ENCODE measurements at places on chromosomes 4 and X. TPM values are rescaled to one million over a fixed set of nuclear protein-coding genes. Genes with fewer than 3 reads are reported as not detected.

- DNase-seq = no peak
These were observed 75.5 kb downstream of the TBC1D9 start for GRCh38 chr4:140680686-140681085.

DNA sequence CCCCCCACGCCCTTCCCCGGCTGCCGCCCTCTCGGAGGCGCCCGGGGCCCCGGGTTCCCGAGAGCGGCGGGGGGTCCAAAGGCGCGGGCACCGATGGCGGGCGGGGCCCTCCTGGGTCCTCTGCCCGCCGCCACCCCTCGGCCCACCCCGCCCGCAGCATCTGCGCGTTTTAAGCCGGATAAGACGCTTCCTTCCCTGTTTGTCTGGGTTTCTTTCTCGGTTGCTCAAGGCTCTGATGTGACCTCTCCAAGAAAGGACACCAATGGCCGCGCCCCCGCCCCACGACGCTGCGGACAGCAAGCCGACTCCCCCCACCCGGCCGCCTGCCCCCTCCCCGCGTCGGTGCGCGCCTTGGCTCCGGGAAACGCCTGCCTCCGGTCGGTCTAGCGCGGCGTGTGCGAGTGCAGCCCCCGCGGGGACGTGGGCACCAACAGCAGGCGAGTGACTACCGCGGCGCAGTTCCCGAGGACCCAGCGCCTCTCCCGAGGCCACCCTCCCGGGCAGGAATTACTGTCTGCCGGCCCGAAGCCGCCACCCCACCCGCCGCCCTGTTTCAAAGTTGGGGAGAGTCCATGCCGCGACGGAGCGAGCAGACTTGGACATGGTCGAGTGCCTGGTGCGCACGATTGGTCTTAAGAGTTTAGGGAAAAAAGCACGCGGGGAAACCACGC is 21.1 kb upstream of the HMX1 start:
- no peak for DNase-seq

DNA sequence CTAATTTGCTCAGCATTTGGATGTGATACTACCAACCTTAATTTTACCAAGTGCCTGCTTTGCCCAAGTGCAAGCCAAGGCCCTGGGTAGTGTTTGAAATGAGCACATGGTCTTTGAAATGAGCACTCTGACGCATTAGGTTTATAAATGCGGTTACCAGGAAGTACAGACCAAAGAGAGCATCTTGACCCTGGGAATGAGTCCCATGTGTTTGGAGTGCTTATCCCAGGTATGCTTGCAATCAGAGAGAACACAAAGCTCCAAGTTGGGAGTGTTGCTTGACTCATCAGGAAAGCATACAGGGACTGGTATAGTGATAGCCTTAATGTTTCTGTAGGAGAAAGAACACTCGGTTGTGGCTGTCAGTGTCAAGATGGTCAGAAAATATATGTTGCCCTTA is 203.6 kb upstream of the MAMLD1 start:
- no peak for DNase-seq

DNA sequence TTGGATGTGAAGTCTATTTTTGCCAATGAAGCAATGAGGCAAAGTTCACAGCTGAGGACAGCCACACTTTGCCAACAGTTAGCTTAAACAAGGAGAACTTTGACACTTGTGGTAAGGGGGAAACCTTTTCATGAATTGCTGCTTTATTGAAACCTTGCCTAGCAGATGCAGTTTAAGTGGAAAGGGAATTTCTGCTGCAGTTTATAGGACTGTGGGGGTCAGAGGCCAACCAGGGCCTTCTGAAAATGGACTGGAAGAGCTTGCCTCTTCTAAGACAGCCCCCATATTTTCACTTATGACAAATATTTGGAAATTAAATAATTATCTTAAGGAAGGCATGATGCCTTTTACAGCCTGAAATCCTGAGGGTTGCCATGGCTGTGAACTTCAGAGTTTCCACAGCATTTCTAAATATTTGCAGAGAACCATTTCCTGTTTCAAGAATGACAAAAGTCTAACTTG is 550.3 kb downstream of the RAB28 start:
- no peak for DNase-seq

DNA sequence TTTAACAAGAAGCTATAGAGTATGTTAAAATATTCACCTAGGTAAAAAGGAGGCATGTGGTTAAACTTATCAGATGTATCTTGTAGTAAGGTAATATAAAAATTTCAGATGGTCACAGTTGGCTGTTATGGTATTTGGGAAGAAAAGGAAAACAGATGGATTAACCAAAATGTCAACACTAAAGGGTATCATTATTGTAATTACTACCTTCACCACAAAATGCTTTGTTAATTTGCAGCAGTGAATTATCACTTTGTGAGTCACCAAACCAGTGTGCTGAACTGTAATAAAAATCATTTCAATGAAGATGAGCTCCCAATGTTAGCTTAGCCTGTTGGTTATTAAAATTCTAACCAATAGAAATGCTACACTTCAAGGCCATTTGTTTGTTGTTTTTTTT is 233.9 kb downstream of the RPA4 start:
- DNase-seq = no peak

- DNase-seq = no peak
These were observed 501.8 kb upstream of the GALNT7 start for GRCh38 chr4:172666711-172667368.

DNA sequence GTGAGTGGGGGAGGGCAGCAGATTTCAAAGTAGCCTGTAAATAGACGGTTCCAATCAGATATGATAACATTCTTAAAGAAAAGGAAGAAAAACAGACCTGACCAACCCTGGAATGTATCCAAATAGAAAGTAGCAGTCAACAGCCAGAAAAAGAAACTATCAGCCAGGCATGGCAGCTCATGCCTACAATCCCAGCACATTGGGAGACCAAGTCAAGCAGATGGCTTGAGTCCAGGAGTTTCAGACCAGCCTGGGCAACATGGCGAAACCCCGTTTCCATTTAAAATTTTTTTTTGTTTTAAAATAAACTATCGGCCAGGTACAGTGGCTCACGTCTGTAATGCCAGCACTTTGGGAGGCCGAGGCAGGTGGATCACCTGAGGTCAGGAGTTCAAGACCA is 125.0 kb downstream of the THOC2 start:
- DNase-seq = no peak

- DNase-seq = no peak
These were observed 61.0 kb downstream of the CHRNA9 start for GRCh38 chr4:40395908-40396793.

DNA sequence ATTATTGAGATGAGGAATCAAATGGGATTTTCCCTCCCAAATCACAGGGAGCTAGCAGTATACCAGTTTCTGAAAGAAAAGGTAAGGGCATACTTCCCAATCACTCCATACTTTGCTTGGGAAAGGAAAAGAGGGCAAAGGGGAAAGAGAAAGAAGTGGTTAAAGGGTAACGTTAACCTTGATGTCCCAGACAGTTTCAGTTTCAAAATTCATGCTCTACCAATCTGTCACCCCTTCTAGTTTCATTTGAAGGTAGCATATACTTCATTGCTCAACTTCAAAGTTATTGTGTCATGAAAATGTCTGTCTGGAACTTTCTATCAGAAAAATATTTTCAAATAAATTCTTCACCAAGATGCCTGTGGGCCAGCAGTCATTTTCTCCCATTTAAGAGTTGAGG is 16.0 kb downstream of the TNMD start:
- DNase-seq = no peak

- DNase-seq = no peak
These were observed 258.1 kb upstream of the VCX3A start for GRCh38 chrX:6793000-6793399.

DNA sequence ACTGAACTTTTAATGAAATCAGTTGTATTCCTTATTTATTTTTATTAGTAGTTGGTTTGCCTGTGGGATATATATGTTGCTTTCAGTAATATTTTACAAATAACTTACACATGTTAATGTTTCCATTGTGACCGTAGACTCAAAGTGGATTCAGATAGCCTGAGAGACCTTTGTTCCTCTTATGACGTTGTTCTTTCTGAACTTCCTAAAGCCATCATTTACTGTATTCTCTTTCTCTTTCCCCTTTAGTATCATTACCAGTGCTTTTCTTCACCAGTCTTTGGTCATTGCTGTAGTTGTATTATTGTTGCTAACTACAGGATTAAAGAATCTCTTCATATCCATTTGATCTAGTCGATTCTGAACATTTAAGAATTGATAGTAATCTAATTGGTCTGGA is 4.3 kb downstream of the STIM2 start:
- no peak for DNase-seq

DNA sequence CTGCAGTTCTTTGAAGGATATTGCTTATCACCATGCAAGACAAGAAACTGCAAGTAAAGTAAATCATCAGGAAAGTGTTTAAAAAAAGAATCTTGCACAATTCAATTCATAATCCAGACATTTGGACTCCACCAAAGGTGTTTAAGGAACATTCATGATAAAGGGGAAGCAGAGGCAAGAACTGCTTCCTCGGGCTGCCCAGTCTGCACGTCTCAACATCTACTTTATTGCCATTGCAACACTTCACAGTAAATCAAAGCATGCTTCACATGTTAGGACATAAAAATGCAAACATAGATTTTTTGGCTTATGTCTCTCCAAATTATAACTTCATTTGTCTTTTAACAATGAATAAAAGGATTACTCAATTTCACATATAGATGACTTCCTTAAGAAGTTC is 42.5 kb downstream of the MID1 start:
- DNase-seq = no peak

DNA sequence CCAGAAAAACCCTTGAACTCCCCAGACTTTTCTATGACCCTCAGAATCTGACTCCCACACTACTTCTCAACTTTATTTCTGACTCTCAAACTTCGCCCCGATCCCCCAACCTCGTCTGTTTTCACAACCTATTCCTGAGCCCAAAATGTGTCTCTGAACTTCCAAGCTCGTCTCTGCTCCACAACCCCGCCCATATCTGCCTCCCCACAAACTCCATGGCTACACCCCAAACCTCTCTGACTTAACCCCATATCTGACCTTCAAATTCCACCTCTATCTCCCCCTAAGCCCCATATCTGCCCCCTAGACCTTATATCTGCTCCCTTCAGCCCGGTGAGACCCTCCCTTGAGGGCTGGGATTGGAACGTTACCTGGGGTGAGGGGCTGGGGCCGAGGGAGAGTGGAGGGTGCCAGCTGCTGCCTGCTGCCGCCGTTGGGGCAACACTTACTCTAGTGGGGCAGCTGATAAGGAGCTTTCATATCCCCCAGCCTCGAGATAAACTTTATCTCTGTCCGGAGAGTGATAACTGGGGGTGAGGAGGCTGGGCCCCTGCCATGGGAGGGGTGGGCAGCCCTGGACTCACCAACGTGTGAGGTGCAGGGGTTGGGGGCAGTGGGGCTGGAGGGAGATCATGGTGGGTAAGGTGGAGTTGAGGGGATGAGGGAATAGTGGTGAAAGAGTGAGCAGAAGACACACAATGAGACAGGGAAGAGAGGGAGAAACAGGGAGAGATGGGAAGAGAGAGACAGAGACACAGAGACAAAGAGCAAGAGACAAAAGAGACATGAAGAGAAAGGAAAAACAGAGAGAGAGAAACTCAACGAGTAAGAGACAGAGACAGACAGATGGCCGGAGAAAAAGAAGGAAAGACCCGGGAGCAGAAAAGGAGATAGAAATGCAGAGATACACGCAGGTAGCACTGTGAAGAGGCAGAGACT is 1.4 kb downstream of the GATA1 start:
- DNase-seq = no peak

DNA sequence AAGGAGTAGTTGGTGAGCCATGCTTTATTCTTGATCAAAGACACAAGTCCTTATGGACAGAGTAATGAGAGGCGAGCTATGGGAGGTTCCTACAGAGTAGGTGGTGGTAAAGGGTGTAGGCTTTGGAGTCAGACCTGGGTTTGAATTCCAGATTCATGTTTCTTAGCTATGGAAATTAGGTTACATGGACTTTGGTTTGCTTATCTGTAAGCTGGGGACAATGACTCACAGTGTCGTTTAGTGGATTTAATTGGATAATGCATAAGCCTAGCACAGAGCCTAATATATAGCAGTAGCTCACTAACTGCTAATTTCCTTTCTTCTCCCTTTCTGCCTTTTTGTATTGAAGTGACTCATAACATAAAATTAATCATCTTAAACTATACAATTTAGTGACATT is 5.0 kb upstream of the TRPC5 start:
- no peak for DNase-seq

DNA sequence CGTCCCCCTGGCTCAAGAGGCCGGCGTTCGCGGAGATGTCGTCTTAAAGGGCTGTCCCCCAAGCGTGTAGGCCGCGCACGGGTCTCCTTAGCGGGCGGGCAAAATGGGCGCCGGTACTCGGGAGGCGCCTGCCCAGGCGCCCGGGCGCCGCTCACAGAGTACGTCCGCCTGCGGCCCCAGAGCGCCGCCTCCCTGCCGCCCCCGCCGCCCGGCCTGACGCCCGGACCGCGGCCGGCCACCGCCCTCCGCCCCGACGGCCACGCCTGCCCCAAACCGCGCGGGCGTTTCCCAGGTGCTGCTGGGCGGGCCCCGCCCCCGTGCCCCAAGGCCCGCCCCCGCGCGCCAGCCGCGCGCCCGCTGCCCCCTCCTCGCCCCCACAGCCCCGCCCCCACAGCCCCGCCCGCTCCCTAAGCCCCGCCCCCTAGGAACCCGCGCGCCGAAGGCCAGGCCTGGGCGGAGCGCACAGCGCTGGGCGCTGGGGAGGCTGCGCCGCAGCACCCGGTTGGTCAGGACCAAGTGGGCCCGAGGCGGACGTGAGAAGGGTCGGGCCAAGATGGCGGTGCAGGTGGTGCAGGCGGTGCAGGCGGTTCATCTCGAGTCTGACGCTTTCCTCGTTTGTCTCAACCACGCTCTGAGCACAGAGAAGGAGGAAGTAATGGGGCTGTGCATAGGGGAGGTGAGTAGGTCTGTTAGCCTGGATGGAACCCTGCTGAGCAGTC is at the start of the genes BRCC3, CMC4 and MTCP1:
BRCC3 (plus strand) TSS at position 534 of the 719 bp plus-strand sequence; CDS start at position 554, 20 bp downstream.
CMC4 (minus strand) TSS at position 162 of the 719 bp plus-strand sequence. CDS start 7,113 bp downstream, outside the sequence.
MTCP1 (minus strand) TSS at position 162 of the 719 bp plus-strand sequence. CDS start 5,126 bp downstream, outside the sequence.
- peak; percentile 56 for DNase-seq

DNA sequence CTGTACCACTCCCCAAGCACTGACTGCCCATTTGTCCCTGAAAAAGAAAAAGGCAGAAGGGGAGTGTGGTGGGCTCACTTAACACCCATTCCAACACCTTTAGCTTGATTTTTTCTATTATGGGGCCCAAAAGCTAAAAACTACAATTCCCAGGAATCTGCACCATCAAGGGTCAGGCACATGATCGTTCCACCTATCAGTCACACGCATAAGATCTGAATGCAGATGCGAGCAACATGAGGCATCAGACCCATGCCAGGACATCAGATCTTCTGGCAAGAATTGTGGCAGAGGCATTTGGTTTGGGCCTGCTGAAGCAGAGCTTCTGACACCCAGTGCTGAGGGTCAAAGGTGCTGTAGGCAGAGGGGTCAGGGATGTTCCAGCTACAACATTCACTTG is 595.9 kb downstream of the BCOR start:
- no peak for DNase-seq

GRCh38 chr4:9976781-9977180 is 44.5 kb downstream of the SLC2A9 start:
- DNase-seq = no peak

GRCh38 chrX:18937173-18937572 is 46.7 kb downstream of the PHKA2 start:
- DNase-seq = no peak

TLR1 gene
- total RNA-seq = 3.1 TPM

KIAA1210 gene
- total RNA-seq = not detected

INTS6L gene
- total RNA-seq = 14.8 TPM

NUDT10 gene
- total RNA-seq = 3.4 TPM

F8A3 gene
- total RNA-seq = 4.6 TPM

PFKFB1 gene
- total RNA-seq = 0.77 TPM

TKTL1 gene
- not detected for total RNA-seq

SH3BP2 gene
- total RNA-seq = 67.7 TPM

KLHL4 gene
- 0.74 TPM for total RNA-seq

SRPX2 gene
- 0.38 TPM for total RNA-seq
